Globus pallidus (tissue), 1 donor: ENCODE measurements at places on chromosomes 6 and 20.

DNA sequence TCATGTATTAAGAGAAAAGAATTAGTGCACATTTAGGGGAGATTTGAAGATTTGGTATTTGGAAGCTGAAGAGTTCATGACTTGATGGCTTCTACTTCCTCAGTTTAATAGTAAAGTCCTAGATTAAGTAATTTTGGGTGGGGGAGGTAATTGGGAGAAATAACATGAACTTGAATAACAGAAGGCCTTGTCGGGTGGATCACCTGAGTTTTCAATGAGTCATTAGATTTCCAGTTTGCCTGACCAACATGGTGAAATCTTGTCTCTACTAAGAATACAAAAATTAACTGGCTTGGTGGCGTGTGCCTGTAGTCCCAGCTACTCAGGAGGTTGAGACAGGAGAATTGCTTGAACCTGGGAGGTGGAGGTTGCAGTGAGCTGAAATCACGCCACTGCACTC, 181.0 kb downstream of the GJA1 start:
- DNase-seq: no peak

- no peak for DNase-seq
These were observed 15.8 kb downstream of the TTBK1 start for GRCh38 chr6:43258807-43259686.

DNA sequence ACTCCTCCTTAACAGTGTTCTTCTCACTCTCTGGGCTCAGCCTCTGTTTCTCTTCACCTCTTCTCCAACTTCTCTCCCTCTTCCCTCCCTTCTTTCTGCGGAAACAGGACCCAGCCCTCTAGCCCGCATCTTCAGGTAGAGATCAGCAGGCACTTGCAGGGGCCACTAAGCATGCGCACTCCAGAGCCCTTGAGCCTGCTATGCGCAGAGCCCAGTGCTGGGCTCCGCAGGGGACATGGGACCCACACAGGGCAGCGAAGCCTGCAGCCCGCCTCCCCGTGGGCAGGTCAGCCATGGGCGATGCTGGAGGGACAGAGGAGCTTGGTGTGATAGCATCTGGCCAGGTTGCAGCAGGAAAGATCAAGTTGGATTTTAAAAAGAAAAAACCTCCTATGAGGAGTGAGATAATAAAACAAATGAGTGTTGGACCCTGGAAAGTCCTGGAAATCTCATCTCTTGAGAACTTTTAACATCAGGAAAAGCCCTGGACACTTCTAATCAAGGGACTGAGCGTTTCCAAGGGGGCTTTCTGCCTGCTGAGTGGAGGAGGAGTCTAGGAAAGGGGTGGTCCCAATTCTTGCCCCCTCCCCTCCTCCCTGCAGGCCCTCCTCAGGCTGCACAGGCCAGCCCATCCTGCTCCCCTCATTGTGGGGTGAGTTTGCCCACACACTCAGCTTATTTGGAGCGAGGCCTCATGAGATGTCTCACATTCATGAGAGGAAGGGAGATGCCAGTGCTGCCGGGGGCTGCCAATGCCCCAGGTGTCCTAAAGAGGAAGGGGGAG, 71.9 kb downstream of the MDGA1 start:
- no peak for DNase-seq

- DNase-seq: no peak
These were observed 347.7 kb downstream of the BCKDHB start for GRCh38 chr6:80454197-80454596.

DNA sequence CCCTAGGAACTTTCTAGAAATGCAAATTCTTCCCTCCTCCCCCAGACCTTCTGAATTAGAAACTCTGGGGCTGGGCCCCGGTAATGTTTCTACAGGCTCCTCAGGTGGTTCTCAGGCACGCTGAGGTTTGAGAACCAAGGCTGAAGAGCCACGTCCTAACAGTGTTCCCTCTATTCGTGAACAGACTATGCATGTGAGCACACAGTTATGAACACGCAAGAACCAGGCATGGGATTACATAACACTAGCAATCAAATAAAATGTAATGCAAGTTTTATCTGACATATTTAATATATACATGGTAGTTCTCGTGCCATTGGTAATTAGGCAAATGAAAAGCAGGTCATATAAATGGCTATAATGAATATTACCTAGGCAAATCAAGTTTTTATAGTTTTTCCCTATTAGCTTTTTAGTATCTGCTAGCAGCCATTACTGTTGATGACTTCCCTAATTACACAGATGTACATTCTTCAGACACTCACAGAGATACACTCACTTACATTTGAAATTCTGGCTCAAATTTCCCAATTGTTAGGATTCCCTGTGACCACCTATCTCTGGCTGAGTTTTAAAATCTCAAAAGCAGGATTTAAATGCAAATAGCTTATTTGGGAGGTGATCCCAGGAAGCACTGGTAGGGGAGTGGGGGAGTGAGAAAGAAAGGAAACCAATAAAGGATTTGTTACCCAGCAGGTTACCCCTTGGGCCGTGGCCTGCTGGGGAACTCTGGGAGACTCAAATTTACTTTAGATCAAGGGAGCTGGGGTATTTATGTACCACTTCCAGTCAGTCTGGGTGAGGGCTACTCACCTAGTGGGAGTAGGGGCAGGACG, 104.1 kb downstream of the TCP11 start:
- no peak for DNase-seq

DNA sequence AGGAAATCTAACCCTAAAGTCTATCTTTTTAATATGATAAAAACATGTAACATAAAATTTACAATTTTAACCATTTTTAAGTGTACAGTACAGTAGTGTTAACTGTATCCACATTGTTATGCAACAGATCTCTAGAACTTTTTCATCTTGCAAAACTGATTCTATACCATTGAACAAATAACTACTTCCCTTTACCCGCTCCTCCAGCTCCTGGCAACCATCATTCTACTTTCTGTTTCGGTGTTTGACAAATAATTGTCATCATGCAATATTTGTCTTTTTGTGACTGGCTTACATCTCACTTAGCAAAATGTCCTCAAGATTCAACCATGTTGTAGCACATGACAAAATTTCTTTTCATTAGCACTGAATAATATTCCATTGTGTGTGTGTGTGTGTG, 203.2 kb downstream of the SIM1 start:
- no peak for DNase-seq

DNA sequence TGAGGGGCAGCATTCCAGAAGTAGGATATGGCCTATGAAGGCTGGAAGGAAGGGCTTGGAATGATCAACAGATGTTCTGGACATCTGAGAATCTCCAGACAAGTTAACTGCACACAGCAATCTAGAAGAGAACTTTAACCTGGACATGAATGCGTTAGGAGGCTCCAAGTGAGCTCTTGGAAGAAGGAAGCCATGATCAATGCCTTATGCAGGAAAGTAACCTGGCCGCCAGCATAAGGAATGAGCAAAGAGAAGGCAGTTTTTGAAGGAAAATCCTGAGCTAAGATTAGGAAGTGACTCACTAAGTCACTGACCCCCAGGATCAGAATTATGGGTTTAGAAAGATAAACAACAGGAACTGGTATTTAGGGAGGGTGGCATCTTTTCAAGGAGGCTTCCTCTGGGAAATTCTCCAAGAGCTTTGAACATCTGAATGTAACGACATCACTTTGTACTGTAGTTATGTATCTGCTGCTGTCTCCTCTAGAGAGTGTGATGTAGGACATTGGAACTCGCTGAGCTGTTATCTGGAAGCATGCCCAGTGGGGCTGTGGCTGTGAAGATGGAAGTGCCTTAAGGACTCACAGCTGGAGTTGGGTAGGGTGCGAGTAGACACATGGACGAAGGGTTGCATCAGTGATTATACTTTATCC, 236.8 kb downstream of the PACRG start:
- no peak for DNase-seq

- DNase-seq: no peak
These were observed 4.1 kb upstream of the ZKSCAN8 start for GRCh38 chr6:28137505-28137981.

- no peak for DNase-seq
These were observed 43.0 kb downstream of the JARID2 start for GRCh38 chr6:15288856-15289255.

- no peak for DNase-seq
These were observed 148.3 kb downstream of the ZNF217 start for GRCh38 chr20:53445321-53445731.

DNA sequence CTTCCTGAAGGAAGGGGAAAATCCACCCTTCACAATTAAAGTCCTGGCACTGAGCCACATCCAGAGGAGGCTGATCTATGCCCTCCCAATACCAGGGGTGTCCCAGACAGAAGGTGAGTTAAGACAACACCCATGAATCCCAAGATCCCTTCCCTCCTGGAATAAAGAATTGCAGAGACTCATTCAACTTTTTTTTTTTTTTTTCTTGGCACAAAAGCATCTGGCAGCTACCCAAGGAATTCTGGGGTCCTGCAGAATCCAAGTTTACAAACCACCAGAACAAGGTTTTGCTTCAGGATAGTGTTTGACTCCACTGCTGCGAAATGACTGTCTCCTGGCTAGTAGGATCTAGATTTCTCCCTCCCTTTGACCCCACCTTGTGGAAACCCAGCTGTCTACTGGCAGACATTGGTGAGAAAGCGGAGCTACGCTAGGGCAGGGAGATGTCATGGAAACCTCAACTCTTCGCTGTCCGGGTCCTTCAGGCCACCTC, 37.4 kb downstream of the JAG1 start:
- DNase-seq: no peak
